ENCODE measurements at places on chromosomes 5 and 9.

DNA sequence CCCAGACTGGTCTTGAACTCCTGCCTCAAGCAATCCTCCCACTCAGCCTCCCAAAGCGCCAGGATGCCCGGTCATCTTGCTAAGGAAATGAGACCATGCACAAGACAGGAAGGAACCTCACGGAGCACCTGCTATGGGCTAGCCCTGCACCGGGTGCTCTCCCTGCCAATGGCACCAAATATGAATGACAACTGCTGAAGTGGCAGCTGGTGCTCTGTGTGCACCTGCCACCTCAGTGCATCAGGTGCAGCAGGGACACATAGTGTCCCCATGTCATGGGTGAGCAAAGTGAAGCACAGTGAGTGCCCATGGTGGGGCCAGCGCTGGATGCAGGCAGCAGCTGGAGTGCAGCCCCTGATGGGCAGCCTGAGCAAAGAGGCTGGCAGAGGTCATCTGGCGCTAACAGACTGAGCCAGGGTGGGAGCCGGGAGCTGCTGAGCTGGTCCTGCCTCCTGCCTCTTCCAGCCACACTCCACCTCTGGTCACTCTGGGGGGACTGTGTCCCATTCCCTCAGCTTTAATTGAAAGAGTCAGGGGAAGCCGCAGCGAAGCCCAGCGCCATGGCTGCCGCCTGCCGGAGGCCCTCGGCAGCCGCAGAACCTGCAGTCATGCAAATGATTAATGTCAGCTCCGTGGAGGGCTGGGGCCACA lies 46.4 kb downstream of the BARX1 start:
- peak; percentile 85 for DNase-seq

- no peak for DNase-seq
These were observed 89.2 kb downstream of the HTR4 start for GRCh38 chr5:148565148-148565547.

GRCh38 chr5:179258001-179258921 lies 87.0 kb downstream of the ADAMTS2 start:
- DNase-seq, result no peak

GRCh38 chr5:78899922-78900362 lies 85.2 kb downstream of the ARSB start:
- DNase-seq, result peak; percentile 27

DNA sequence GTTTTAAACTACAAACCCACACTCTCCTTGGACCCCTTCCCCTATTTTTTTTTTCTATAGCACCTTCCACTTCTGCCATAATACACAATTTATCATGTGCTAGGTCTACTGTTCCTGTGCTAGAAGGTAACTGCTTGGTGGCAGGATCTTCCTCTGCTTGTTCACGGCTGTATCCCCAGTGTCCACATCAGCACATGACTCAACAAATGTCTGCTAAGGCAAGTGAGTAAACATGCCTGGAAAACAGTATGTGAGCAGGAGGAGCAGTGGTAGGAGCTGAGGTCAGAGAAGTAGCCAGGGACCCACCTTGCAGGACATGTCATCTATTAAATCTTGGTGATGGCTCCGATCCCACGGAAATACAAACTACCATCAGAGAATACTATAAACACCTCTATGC lies 79.4 kb downstream of the AUH start:
- DNase-seq, result no peak

- no peak for DNase-seq
These were observed 19.6 kb upstream of the INSL6 start for GRCh38 chr9:5205071-5205470.

- peak; percentile 8 for DNase-seq
These were observed 174.8 kb downstream of the SLC12A2 start for GRCh38 chr5:128258372-128258771.

DNA sequence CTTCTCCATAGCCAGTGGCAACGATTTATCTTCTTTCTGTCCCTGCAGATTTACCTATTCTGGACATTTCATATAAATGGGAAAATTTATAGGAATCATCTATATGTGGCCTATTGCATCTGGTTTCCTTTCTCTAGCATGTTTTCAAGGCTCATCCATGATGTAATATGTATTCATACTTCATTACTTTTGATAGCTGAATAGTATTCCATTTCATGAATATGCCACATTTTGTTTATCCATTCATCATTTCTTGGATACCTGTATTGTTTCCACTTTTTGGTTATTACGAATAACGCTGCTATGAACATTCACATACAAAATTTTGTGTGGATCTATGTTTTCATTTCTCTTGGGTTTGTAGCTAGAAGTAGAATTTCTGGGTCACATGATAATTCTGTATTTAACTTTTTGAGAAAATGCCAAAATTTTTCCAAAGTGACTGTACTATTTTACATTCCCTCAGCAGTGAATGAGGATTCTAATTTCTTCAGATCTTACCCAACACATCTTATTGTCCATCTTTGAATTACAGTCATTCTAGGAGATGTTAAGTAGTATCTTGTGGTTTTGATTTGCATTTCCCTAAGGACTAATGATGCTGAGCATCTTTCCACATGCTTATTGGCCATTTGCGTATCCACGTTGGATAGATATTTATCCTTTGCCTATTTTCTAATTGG lies 3.6 kb downstream of the IARS1 start:
- no peak for DNase-seq

GRCh38 chr5:56052735-56053134 lies 58.0 kb upstream of the IL6ST start:
- no peak for DNase-seq

GRCh38 chr5:67636091-67636490 lies 439.5 kb upstream of the CD180 start:
- DNase-seq, result no peak

- DNase-seq, result no peak
These were observed 206.1 kb upstream of the IRX1 start for GRCh38 chr5:3389471-3390026.

DNA sequence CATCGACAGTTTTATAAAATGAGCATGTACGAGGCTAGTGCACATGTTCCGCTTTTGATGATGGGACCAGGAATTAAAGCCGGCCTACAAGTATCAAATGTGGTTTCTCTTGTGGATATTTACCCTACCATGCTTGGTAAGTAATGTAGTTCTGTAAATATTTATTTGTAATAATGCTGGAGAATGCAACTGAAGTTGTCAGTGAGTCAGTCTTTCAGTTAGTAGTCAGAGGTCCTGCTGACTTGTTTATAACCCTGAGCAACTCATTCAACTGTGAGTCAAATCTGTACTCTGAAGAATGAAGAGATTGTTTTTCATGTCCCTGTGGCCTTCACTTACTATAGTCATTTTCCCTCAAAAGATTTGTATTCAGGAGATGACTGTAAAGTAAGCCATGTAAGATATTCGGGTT lies 28.4 kb upstream of the GPR150 start:
- no peak for DNase-seq

- DNase-seq, result peak; percentile 24
These were observed 18.3 kb upstream of the TCOF1 start for GRCh38 chr5:150339165-150339564.

DNA sequence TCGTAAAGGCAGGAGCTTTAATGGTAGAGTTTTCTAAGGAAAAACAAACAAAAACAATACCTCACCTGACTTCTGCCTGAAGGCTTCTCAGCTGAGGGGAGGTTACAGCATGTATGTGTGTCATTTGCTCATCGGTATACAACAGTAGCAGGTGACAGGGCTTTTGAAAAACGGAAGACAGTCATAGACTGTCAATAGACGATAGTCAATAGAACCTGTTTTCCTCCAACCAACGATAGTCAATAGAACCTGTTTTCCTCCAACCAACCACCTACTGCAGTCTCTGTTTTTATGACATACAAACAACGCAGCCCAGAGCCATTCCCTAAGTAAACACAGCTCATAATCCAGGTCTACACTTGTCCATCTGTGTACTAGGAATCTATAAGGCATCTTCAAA lies 74.6 kb downstream of the RETREG1 start:
- DNase-seq, result peak; percentile 44

GRCh38 chr9:34600908-34601307 lies 11.0 kb downstream of the RPP25L start:
- no peak for DNase-seq

GRCh38 chr5:58241389-58241788 lies 218.5 kb downstream of the PLK2 start:
- no peak for DNase-seq

- DNase-seq, result peak; percentile 74
These were observed 6.9 kb upstream of the GSN start for GRCh38 chr9:121261107-121261460.

GRCh38 chr5:131495536-131496399 lies 139.3 kb downstream of the RAPGEF6 start:
- DNase-seq, result no peak

DNA sequence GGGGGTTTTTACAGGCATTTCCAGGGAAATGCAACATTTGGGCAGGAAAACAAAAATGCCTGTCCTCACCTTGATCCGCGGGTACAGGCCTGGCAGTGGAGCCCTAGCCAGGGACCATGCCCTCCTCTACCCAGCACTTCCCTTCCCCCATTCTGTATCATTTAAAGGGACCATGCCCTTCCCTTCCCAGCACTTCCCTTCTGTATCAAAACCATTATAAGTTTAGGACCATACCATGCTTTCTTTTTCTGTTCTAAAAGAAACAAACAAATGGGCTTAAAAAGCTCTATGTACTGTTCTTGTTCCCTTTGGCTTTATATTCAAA lies 166.9 kb upstream of the ZNF608 start:
- DNase-seq, result no peak

DNA sequence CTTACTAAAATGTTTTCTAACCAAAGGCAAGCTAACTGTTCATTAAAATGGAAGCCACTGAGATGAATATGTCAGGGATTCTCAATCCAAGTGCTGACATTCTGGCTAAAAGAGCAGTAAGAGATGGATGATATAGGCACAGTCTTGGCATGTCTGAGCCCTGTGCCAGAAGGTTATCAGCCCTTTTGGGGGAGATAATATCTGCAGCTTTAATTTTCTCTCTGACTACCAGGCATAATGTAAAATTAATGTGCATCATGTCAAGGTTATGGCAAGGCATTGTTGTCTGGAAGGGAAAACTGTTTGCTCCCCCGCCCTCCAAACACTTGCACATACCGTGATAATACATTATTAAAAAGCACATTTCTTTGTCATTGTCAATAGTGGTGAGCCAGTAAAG lies 609.8 kb downstream of the ZNF608 start:
- DNase-seq, result peak; percentile 43

GRCh38 chr5:9572246-9572645 lies 26.4 kb upstream of the SEMA5A start:
- DNase-seq, result no peak

GRCh38 chr5:154647761-154648145 lies 107.4 kb upstream of the LARP1 start:
- no peak for DNase-seq

DNA sequence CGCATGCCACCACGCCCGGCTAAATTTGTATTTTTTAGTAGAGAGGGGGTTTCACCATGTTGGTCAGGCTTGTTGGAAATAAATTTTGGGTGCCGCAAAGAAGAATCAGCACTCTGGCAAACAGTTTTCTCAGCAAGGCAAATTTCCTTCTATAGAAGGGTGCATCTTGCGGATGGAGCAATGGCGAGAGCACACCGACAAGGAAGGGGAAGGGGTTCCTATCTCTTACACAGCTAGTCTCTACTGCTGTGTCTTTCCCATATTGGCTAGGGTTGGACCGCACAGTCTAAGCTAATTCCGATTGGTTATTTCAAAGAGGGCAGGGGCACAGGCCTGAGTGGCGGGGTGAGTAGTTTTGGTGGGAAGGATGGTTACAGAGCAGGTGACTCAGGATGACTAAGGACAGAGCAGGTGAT lies 707 bp downstream of the GTF3C5 start:
- no peak for DNase-seq

DNA sequence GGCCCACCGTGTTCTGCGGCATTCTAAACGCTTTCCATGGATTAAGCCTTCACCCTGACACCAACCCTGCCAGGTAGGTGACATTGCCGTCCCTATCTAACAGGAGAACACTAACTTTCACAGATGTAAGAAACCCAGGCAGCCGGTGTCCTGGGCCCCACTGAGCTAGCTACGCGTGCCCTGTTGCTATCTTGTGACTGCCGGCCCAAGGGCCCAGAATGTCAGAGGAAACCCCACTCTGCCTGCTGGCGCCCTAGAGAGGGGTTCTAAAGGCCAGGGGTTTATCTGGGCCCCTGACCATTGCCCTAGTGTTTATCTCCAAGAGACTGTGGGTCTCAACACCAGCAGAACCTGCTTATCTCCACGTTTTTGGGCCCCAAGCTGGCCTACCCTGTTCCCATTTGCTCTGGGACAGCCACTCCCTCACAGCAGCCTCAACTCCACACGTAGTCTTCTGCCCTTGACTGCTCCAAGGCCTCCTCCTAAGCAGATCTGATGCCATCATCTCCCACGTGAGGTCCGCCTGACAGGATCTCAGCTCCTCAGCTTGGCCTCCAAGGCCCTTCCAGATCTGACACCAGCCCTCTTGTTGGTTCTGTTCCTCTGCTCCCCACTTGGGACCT lies 18.1 kb upstream of the ZBTB34 start:
- DNase-seq, result no peak

- DNase-seq, result no peak
These were observed 259.7 kb upstream of the MSX2 start for GRCh38 chr5:174464504-174465165.

DNA sequence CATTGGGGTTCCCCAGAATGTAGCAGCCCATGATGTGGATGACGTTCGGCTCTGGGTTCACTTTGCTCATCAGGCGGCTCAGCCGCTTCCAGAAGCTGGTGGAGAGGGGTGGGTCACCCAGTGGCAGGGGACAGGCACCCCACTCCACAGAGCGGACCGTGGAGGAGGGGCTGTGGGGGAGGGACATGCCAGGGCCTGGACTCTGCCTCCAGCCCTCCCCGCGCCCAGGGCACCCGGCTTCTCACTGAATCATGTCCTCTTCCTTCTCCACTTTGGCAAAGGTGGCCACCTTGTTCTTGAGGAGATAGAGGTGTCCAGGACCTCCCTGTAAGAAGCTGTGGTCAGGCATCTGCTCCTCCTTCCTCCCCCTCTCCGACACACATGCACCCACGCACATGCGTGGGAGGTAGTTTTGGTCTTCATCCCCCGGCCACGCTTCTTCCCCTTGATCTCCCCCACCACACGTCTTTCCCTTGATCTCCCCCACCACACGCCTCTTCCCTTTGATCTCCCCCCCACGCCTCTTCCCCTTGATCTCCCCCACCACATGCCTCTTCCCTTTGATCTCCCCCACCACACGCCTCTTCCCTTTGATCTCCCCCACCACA lies 8.9 kb upstream of the ENTPD8 start:
- no peak for DNase-seq

- peak; percentile 55 for DNase-seq
These were observed 490 bp downstream of the PCBD2 start for GRCh38 chr5:134905246-134905996.

DNA sequence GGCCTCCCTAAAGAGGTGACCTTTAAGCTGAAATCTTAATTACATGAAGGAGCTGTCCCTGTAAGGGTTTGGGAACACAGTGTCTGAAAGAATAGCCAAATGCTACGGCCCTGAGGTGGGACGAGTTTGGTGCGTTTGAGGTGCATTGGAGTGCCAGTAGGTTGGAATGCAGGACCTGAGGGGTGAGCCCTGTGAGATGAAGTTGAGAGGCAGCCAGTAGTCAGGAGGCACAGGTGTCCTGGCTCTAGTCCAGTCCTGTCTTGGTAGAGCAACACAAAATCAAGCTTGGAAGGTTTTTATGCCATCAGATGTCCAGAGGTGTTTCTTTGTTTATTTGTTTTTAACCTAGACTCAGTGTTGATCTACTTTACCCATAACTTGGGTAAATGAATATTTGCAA lies 108.5 kb downstream of the ARHGAP26 start:
- no peak for DNase-seq

All from NCI-H2081 (cell line).